Activated T-cell treated with anti-CD3 and anti-CD28 coated beads, Interleukin-2, amount 50 U/mL, for 1 hour (primary cell): ENCODE measurements at places on chromosomes 11 and 22.

GRCh38 chr22:42282252-42282942 is 11.9 kb upstream of the TCF20 start:
- peak; percentile 14 for DNase-seq

DNA sequence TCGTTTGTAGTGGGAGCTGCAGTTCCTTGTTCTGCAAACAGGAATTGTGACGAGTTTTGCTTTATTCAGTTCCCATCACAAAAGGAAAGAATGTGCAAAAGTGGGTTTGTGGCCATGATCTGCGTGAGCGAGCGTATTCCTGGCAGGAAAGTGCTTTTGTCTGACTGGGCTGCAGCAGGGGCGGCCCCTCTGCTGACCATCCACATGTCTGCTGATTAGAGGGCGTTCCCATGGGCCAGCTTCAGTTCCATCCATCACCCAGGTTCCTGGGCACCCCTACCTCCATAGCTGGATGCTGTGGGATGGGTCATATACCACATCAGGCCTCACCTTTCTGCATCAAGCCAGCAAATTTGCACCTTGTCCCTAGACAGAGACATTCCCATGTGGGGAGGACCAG is 28.9 kb upstream of the GAL start:
- DNase-seq: no peak

DNA sequence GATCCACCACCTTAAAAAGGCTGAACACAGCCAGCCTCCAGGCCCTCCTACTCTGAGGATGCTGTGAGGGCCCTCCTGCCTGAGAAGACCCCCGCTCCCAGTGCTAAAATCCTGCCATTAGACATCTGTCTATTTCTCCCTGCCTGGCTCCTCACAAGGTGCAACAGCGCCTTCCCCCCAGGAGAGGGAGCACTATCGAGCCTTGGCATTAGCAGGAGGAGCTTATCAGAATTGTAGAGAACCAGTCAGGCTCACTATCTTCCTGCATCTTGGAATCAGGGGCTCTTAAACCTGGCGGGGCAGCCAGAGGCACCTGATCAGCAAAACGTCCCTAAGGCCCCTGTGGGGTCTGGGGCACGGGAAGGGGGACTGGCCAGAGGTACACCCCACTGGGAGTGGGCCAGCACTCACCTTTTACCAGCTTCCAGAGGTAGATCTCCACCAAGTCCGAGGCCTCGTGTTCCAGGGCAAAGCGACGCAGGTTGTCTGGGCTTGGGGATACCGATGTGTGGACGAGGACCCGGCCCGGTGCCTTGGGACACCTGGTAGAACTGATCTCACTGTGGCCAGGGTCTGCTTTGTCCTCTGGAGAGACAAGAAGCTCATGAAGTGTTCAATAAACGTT is 28.7 kb downstream of the CHRDL2 start:
- DNase-seq: peak; percentile 60

- DNase-seq: no peak
Observed at GRCh38 chr11:849951-850774, 7.5 kb downstream of the TSPAN4 start.

GRCh38 chr11:118856314-118856713 is 27.4 kb upstream of the CXCR5 start:
- no peak for DNase-seq

DNA sequence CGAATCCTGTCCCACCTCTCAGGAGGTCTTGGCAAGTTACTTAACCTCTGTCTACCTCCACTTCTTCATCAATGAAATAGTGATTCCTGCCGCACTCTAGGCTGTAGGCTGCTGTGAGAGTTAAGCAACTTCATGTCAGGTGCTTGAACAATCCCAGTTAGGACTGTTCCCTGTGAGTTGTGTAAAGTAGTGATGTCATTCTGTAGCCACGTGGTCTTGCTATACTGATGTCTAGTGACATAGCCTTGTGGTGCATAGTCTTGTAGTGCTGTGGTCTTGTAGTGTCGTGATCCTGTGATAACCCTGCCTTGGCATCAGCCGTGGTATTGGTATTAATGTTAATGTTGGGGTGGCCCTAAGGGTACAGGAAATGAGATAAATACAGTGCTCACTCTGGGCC is 30.3 kb upstream of the PRR5 start:
- no peak for DNase-seq

- DNase-seq: no peak
Observed at GRCh38 chr22:45105281-45105702, 58.4 kb upstream of the NUP50 start.

DNA sequence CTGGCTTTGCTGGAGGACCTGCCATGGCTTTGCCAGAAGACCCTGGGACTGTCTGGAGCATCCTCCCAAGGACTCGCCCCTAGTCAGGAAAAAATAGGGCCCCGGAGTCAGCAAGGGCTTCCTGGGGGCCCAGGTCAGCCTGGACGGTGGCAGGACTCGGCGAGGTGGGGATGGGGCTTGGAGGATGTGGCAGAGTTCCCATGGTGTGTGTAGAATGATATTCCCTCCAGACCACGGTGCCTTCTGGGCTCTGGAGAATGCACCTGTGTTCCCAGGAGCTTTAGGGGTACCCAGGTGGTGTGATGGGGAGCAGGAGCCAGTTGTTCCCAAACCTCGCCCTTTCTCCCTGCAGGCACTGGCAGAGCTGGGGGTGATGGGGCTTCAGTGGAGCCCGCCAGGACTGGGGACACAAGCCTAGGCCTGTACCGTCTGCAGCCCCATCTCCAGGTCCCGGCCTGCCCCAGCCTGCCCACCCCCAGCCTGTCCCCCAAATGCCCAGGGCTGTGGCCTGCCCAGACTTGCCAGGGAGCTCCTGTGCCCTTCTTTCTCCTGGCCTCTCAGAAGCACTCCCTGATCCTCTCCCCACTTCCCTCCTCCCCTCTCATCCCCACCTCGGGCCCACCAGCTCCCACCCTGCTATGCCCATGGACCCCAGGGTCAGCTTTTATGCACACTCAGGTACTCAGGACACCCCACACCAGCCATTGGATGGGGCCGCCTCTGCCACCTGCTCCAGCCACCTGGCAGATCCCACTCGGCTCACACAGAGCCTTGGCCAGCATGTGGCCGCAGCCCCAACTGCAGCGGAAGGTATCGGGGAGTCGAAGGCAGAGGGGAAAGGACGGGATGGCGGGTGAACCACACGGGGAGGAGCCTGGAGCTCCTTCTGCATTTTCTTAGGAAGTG is 82.1 kb downstream of the CDKN1C start:
- DNase-seq: peak; percentile 11

GRCh38 chr22:49786976-49787706 is 40.5 kb downstream of the BRD1 start:
- no peak for DNase-seq

- DNase-seq: peak; percentile 58
Observed at GRCh38 chr11:44286268-44286880, 23.6 kb downstream of the ALX4 start.

DNA sequence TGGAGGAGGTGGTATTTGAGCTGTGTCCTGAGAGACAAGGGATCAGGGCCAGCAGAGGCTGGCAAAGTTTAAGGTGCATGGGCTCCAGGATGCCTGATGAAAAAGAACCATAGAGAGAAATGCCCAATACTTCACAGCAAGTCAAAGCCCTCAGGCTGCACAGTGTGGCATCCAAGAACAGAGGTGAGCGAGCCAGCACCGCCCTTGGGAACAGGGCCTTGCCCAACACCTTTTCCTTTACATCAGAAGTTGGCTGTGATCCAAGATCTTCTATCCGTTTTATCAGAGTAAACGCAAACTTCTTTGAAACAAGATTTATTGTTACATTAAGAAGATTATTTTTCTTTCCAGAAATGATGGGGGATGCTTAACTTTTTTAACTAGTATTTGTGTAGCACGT is 1.4 kb downstream of the B3GNT6 start:
- DNase-seq: no peak

DNA sequence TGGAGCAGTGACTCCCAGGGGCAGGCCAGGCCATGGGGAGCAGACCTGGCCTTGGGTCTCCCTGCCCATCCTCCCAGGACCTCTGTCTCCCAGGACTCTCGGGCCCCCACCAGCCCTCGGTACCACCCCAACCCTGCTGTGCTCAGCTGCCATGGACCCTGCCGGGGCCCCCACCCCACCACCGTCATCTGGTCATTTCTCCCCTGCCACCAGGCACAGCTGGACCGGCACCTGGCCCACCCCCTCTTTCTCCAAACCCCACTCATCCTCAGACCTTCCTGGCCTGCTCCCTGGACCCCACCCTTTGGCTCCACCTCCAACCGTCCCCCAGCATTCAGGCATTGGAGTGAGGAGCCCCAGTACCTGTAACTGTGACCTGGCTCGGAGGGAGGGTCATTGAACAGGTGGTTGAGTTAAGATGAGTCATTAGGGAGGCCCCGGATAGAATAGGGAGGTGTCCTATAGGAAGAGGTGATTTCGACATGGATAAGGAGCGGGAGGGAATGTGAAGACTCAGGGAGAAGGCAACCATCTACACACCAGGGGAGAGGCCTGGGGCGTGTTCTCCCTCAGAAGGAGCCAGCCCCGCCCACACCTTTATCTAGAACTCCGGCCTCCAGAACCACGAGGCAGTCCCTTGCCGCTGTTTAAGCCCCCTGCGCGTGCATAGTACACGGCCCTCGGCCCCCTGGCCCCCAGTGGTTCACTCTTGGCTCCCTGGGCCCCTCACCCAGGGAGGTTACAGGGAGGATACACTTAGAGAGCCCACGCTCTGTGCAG is 1395.9 kb downstream of the BRD1 start:
- no peak for DNase-seq

- peak; percentile 29 for DNase-seq
Observed at GRCh38 chr11:120929664-120930154, 94.2 kb upstream of the TBCEL start.

- DNase-seq: no peak
Observed at GRCh38 chr11:33667819-33668467, 32.7 kb downstream of the C11orf91 start.

DNA sequence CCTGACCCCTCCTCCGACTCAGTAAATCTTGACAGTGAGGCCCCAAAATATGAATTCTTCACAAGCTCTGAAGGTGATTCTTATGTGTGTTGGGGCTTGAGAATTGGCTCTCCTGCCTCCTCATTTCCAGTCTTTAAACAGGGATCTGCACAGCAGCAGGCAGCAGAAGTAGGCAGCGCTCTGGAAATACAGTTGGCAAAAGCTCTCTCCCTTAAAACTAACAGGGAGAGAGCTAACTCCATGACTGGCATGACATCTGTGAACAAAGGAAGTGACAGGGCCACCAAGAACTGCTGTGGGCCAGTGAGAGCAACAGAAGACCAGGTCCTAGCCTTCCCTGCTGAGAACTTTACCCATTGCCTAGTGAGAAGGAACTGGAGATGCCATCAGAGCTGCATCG is 70.1 kb downstream of the PANX1 start:
- DNase-seq: no peak

- DNase-seq: no peak
Observed at GRCh38 chr11:66465373-66466224, 1.1 kb upstream of the PELI3 start.

DNA sequence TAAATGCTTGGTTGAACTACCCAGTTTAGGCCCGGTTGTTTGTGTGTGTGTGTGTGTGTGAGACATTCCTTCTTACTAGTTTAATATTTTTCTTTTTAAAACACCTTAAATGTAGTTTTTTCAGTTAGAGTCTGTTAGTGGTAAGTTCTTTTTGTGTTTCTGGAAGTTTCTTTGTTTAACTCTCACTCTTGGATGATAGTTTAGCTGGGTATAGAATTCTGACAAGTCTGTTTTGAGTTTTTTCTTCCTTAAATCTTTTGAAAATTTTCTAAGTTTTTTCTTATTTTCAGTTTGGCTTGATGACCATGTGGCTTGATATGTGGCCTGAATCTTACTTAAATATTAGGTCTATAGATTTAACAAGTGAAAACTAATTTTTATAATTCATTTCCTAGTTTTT is 60.1 kb downstream of the PDE3B start:
- no peak for DNase-seq

DNA sequence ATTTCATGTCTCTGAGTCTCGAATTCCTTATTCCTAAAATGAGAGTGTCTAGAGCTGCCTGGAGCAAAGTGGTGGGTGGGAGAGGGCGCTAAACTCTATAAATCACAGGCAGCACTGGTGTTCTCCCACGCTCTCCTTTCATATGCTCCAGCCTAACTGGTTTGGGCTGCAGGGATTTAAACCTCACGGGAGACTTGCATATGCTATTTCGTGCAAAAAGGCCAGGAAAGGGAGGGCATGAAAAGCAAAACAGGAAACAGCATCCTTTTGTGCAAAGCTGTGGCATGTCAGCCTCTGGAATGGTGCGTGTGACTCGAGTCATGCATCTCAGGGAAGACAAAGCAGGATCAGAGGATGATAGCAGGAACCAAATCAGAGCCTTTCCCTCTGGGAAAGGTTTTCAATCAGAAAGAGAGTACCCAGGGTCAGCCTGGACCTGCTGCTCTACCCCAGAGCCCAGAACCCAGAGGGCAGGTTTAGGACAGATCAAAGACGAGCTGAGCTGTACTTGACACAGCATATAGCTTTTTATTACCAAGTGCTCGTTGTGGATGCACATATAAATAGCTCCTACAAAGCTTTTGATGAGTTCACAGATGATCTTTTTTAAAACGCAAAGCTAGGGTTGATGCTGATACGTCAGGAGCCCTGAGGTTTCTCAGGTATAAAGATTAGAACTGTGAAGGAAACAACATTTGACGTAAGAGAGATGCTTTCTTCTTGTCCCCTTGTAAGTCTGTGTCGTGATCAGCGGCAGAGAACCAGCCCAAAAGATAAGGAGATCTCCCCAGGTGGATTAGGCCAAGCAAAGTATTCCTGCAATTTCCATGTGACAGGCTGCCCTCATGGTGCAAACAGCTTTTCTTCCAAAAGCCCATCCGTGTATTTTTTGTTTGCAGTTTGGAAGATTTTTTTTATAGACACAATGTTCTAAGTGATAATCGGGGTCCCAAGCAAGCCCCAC is 46.2 kb upstream of the YWHAH start:
- DNase-seq: no peak

GRCh38 chr11:76140912-76141574 is 65.3 kb downstream of the WNT11 start:
- DNase-seq: no peak

GRCh38 chr11:60933416-60934123 is 9.3 kb downstream of the TMEM132A start:
- no peak for DNase-seq

DNA sequence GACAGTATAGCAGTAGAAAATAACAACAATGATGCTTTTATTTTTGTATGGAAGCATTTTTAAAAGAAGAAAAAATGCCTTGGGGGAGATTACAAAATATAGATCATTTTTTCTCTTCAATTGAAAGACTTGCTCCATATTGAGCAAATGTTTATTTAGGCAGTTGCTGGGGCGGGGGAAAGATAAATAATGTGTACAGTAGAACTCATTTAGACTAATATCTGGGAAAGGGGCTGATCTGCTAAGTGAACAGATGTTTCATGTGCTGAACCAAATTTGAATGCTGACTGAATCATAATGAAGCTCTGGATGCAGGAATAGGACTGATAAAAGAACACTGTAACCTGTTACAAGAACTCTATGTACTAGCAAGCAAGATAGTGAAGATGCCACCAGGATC is 457.1 kb upstream of the TENM4 start:
- no peak for DNase-seq

- DNase-seq: no peak
Observed at GRCh38 chr11:104668797-104669463, 229.3 kb downstream of the CASP12 start.

DNA sequence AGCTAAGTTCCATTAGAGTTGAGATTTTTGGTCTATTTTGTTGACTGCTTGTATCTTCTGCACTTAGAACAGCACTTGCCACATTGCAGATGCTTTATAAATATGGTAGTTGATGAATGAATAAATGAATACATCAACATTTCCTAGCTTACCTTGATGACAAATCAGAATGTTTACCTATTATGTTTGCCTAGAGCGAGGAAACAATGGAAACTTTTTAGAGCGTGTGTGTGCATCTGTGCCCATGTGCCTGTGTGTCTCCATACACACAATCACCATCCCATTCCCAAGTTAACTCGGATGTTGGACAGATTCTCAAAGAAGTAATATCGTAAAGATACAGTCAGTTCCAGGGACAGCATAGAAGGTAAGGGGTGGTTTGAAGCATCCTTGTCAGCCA is 139.1 kb downstream of the DBX1 start:
- no peak for DNase-seq
